ENCODE measurements at places on chromosomes 6 and 20.

DNA sequence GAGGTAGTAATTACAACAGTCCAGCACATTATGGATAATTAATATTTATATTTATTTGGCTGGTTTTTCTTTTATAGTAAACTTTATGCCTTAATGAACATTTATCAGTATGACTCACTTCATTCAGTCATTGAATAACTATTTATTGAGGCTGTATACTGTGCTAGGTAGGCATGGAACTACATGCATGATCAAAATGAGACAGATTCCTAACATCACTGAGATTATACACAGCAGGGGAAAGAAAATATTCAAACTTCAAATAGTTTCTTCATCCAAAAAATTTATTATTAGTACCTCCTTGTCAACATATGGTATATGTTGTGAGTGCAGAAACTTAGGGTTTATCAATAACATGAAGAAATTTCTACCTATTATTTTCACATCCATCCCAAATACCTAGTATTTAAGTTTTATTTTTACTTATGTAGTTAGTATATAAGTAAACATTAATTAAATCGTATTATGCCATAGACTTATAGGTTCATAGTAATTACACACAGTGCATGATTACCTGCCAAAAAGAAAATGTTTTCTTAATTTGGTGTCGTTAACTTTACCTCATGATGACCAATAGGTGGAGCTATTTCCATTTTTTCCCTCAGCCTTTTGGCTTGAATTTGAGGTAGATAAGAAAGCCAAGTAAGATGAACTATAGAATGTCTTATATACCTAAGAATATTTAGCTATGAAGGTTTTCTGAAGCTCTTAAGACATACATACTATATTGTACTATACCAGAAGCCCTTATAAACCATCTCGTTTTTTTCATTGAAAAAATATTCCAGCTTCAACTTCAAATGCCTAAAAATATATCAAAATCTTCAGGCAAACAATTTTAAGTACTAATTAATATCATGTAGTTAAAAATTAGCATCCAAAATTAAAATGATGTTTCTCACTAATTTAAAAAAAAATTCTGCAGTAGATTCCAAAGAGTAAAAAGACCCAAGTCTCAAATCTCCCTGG is 12.5 kb upstream of the TMEM30A start:
- no peak for DNase-seq

DNA sequence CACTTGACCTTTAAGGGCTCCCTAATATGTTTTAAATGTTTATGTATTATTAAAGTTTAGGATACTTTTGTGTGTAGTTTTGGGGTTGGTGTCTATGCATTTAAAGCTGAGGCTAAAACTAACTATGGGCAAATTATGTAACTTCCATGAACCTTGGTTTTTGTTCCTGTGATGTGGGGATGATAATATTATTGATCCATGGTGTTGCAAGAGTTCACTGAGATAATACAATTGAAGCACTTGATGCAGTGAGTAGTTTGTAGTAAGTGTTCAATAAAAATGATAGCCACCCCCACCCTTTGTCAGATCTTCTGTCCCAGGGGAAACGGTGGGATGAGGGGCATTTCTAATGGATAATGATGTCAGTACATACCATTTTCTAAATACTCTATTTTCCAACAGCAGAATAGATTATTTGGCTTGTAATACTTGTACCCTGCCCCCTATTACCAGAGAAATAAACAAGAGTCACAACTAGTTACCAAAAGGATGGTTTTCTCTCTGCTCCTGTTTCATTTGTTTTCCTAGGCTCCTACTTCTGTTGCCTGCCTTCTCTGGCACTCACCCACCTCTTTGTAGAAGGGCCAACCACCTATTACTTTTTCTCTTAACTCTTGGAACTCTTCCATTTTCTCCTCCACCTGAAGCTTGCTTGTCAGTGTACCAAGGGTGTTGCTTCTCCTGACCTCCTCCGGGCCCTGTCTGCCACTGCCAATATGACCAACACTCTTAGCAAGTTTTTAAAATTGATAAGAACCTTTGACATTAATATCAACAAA is 97.9 kb downstream of the RCAN2 start:
- no peak for DNase-seq

- DNase-seq, result no peak
These were observed 4.6 kb downstream of the UCKL1 start for GRCh38 chr20:63951398-63952209.

- no peak for DNase-seq
These were observed 598 bp downstream of the HLA-B start for GRCh38 chr6:31356216-31356945.

GRCh38 chr6:38784506-38785235 is 69.6 kb downstream of the DNAH8 start:
- DNase-seq, result no peak

DNA sequence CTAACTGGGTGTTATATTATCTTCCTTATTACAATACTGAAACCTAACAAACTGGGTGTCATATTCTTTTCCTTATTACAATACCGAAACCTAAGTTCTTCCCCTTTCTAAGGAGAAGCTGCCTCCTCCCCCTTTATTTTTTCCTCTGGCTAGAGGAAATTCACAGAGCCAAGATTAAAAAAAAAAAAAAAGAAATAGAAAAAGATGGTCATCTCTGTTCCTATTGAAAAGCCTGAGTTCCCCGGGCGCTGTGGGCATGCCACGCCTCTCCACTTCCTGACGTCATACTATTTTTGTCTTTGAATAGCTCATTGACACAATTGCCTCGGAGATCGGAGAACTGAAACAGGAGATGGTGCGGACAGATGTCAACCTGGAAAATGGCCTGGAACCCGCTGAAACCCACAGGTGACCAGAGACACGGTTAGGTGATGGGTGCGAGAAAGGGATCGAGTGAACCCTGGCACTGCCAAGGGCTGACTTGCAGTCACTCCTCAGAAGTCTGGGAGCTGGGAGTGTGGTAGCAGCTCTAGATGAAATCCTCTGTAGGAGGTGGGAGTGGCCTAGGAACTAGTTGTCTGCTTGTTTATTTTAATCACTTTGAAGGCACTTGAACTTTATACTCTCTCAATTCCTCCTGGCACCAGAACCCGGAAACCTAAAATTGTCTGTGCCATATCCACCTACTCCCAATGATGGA is 82.2 kb upstream of the NAA20 start:
- no peak for DNase-seq

Data from vagina (tissue), 2 donors.